ENCODE measurements at places on chromosomes 2 and 18.

DNA sequence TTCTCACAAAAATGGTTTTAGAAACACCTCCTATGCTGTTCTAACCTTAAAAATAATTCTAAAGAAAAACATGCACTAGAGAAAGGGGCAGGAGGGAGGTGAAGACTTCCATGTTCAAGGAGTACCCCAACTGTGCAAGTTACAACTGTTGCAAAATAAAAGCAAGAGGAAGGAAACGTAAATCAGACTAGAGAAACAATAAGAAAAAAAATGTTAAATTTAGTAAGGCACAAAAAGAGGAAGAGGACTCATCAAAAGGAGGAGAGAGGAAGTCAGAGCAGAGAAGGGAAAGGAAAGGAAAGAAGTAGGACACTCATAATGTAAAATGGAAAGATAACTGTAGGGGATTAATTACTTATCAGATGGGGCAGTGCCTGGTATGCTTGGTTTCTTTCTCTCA is 34.1 kb downstream of the RAPH1 start:
- DNase-seq = no peak

DNA sequence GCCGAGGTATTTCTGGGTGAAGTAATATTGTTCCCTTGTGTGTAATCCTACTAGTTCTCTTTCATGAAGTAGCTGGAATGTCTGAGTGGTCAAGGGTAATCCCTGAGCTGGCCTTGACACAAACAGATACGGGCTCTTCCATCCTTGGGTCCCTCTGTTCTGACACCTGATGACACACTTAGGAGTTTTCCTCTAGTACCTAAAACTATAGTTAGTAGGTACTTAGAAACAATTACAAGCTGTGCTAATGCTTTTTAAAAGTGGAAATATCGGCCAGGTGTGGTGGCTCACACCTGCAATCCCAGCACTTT is 59.2 kb upstream of the IL1R1 start:
- no peak for DNase-seq

GRCh38 chr2:177532567-177532966 is 140.0 kb downstream of the AGPS start:
- DNase-seq = no peak

DNA sequence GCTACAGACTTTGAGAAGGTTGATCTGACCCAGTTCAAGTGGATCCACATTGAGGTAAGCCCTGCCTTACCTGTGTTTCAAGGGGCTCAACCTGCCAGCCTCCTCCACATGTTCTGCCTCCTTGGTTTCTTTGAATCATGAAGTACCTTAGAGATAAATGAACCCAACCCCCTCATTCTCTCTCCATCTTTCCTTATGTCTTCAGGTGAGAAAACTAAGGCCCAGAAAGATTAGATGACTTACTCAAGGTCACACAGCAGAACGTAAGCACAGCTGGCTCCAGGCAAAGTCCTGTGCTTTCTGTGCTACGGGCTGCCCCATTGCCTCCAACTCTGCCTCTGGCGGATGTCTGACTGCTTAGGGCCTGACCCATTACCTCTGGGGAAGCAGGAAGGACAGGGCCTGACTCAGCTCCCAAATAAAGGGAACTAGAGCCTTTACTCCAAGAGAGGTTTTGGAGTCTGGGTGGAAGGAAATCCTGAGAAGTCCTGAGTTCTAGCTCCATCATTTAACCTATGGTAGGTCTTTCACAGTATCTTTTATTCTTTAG is 10.3 kb downstream of the KHK start:
- no peak for DNase-seq

- no peak for DNase-seq
Measured at GRCh38 chr2:174059178-174059883, 94.2 kb upstream of the SP3 start.

DNA sequence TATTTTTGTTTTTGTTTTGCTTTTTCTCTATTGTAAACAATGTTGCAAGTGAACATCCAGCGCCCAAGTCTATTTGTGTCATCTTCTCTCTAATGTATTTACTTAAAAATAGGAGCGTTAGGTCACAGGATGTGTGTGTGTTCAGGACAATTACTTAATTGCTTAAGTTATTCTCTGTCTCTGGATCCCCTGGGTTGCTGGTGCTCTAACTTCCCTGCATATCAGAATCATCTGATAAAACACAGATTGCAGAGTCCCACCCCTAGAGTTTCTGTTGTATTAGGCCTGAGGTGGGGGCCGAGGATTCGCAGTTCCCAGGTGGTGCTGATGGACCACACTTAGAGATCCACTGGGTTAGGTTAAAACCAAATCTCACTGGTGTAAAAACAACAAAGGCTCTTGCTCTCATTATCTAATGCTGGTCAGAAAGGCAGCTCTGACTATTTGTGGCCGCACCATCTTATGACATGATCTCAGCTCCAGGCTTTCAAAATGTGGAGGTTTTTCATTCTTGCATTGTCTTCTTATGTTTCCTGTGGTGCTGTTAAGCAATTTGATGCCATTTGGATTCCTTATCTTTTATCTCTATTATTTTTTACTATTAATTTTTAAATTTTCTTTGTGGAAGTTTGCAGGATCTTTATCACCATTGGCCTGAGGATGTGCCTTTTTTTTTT is 87.7 kb downstream of the CLIP4 start:
- no peak for DNase-seq

DNA sequence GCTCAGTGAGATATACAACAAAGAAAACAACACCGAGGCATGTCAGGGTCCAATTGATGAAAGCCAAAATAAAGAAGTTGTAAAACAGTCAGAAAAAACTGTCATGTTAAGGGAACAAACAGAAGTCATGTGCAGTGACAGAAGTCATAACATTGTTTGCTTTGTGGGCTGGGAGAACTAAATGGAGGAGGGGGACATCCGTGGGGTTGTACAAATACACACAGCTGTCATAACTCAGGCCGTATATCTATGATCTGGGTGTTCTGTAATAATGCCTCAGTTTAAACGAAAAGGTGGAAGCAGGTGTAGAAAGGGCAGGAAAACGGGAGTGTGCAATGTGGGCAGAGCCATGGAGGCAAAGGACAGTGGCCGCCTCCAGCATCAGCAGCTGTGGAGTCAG is 27.3 kb downstream of the TIMM21 start:
- DNase-seq = no peak

Data from T-cell (primary cell).